ENCODE measurements at places on chromosomes 6 and 20.

DNA sequence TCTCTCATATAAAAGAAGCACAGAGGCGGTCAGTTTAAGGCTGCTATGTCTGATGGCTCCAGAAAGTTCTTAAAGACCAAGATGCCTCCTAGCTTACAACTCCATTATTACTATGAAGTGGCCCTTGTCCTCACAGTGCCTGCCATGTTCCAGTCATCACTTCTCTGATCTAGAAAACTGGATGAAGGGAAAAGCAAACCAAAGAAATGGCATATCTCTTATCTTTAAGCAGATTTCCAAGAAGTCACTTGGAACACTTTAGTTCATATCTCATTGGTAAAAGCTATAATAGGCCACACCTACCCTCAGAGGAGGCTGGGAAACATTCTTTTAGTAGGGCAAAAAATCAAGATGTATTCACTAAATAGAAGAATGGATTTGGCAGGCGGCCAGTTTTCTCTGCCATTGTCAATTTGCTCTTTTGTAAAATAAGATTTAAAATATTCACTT, 289.6 kb downstream of the TBC1D7 start:
- DNase-seq, result no peak
- H3K27me3 ChIP-seq, result no peaks in the 10 kb centered on the region
- no peak overlapping the region for H3K4me3 ChIP-seq
- peak overlapping the region; percentile 32 for H3K27ac ChIP-seq
- H3K4me1 ChIP-seq, result peaks cover 72% of the 10 kb centered on the region
- H3K36me3 ChIP-seq, result no peaks in the 10 kb centered on the region

DNA sequence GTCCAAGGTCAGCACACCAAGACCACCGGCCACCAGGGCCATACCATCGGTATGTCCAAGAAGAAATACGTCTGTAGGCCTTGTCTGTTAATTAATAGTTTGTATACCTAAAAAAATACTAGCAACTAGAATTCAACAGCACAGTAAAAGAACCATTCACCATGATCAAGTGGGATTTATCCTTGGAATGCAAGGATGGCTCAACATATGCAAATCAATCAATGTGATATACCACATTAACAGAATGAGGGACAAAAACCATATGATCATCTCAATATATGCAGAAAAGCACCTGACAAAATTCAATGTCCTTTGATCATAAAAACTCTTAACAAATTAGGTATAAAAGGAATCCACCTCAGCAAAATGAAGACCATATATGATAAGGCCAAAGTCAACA, 24.4 kb downstream of the RPP40 start:
- DNase-seq, result no peak
- no peak overlapping the region for H3K4me3 ChIP-seq
- no peaks in the 10 kb centered on the region for H3K27me3 ChIP-seq
- H3K36me3 ChIP-seq, result no peaks in the 10 kb centered on the region

DNA sequence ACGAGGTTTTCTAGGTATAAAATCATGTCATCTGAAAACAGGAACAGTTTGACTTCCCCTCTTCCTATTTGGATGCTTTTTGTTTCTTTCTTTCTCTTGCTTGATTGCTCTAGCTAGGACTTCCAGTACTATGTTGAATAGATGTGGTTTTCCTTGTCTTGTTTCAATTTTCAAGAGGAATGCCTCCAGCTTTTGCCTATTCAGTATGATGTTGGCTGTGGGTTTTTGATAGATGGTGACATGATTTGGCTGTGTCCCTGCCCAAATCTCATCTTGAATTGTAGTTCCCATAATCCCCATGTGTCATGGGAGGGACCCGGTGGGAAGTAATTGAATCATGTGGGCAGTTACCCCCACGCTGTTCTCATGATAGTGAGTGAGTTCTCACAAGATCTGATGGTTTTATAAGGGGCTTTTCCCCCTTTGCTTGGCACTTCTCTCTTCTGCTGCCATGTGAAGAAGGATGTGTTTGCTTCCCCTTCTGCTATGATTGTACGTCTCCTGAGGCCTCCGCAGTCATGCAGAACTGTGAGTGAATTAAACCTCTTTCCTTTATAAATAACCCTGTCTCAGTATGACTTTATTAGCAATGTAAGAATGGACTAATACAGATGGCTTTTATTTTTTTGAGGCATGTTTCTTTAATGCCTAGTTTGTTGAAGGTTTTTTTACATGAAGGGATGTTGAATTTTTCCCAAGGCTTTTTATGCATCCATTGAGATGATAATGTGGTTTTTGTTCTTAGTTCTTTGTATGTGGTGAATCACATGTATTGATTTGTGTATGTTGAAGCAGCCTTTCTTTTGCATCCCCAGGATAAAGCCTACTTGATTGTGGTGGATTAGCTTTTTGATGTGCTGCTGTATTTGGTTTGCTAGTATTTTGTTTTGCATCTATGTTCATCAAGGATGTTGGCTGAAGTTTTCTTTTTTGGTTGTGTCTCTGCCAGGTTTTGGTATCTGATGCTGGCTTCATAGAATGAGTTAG, 239.1 kb downstream of the THBS2 start:
- no peak overlapping the region for H3K27ac ChIP-seq
- no peaks in the 10 kb centered on the region for H3K36me3 ChIP-seq
- H3K27me3 ChIP-seq, result no peaks in the 10 kb centered on the region
- no peaks in the 10 kb centered on the region for H3K4me1 ChIP-seq

GRCh38 chr6:128397996-128398395, 122.4 kb downstream of the PTPRK start:
- H3K36me3 ChIP-seq, result no peaks in the 10 kb centered on the region
- H3K4me1 ChIP-seq, result peaks cover under 1% of the 10 kb centered on the region
- no peaks in the 10 kb centered on the region for H3K27me3 ChIP-seq
- no peak for DNase-seq

Measured in thoracic aorta (tissue), 2 donors.